Kidney (tissue), 22 donors: ENCODE measurements at places on chromosomes 6 and 20.

- DNase-seq = peak; percentile 43
Observed at GRCh38 chr20:58841539-58842264, 9.0 kb downstream of the GNAS-AS1 start.

DNA sequence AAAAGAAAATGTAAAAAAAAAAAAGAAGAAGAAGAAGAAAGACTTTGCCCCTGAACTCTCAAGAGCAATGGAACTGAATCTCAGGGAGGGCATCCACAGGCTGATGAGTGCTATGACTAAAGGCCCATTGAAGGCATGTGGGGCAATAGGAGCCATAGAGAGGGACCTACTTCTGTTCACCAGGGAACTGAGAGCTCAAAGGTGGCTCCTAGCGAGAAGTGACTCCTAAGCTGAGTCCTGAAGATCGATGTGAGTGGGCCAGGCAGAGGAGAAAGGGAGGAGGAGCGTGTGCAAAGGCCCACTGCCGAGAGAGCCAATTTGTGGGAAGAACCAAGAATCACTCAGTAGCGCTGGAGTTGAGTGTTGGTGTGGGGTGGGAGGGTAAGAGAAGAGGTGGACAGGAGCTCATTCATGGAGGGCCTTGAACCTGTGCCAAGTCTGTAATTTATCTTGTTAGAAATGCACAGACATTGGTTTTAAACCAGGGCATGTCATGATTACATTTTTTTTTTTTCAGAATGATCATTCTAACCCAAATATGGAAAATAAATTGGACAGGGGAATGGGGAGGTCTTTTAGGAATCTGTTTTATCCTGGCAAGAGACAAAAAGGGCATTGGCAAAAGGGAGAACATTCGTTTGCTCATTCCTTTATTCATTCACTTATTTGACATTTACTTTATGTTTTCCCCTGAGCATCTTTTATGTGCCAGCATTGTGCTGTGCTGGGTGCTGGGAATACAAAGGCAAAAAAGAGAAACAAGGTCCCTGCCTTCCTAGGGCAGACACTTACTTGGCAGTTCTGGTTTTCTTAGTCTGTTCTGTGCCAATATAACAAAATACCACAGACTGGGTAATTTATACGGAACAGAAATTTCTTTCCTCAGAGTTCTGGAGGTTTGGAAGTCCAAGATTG is 67.4 kb upstream of the DSP start:
- no peak for DNase-seq

GRCh38 chr6:79413562-79414002 is 123.6 kb downstream of the LCA5 start:
- peak; percentile 23 for DNase-seq

DNA sequence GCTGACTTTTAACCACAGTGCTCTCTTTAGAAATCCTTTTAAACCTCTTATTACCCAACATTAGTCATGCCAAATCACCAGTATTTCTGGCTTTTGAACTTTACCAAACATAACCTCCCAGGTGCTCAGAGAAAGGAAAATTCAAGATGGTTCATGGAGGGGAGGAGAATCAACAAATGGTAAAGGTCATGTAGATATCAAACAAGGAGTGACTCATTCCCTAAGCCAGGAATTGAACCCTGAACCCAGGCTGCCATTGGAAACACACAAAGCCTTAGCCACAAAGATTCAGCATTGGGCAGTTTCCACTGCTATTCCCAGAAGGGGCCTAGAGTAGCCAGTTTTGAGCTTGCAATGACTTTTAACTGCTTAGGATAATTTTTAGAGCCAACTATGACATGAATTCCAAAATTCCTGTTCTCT is 21.6 kb upstream of the ENTPD6 start:
- no peak for DNase-seq

- DNase-seq = no peak
Observed at GRCh38 chr6:24827162-24827561, 28.4 kb upstream of the ARMH2 start.

DNA sequence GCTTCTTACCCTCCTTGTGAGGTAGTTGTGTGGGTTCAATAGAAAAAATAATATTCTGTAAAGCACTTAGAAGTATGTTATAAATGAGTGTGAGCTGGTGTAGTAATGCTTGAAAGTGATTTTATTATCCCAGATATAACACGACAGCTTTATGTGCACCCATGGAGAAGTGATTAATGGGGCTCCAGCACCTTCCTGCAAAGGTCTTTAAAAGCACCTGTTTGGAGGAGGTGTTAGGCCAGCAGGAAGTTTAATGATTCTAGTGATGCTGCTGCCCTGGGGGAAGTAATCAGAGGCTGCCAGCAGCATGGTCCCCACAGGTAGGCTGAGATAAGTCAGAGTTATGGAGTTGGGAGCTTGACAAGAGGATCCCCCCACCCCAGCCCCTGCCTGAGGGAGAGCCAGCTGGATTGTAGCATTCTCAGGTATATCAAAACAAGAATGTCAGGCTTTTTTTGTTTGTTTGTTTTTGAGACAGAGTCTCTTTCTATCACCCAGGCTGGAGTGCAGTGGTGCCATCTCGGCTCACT is 166.3 kb downstream of the PHACTR1 start:
- DNase-seq = no peak

GRCh38 chr20:57078116-57078515 is 188.3 kb downstream of the BMP7 start:
- no peak for DNase-seq

GRCh38 chr6:146803601-146804000 is 204.8 kb downstream of the ADGB start:
- DNase-seq = no peak

DNA sequence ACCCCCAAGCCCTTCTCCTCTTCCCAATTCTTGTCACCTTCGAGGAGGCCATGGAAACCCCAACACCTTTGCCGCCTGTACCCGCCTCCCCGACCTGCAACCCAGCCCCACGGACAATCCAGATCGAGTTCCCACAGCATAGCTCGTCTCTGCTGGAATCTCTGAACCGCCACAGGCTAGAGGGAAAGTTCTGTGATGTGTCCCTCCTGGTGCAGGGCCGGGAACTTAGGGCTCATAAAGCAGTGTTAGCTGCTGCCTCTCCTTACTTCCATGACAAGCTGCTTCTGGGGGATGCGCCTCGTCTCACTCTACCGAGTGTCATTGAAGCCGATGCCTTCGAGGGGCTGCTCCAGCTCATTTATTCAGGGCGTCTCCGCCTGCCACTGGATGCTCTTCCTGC is 675 bp downstream of the ZBTB9 start:
- no peak for DNase-seq

GRCh38 chr6:140155451-140156126 is 781.1 kb upstream of the CITED2 start:
- no peak for DNase-seq
